ENCODE measurements at places on chromosomes 6 and 20.

- DNase-seq, result no peak
Measured at GRCh38 chr6:13988049-13988738, 63.4 kb downstream of the RNF182 start.

- DNase-seq, result no peak
Measured at GRCh38 chr6:42251911-42252637, 34.4 kb upstream of the MRPS10 start.

- DNase-seq, result no peak
Measured at GRCh38 chr6:134111062-134111677, 58.7 kb upstream of the SLC2A12 start.

GRCh38 chr6:98840996-98841513 lies 6.7 kb downstream of the POU3F2 start:
- DNase-seq, result no peak

- no peak for DNase-seq
Measured at GRCh38 chr20:49385465-49385864, 97.0 kb downstream of the KCNB1 start.

- no peak for DNase-seq
Measured at GRCh38 chr6:20332441-20333006, 69.2 kb upstream of the E2F3 start.

- DNase-seq, result no peak
Measured at GRCh38 chr6:143146186-143146851, 85.6 kb downstream of the AIG1 start.

Measured in activated naive CD4-positive, alpha-beta T cell (primary cell).